SHP77 treated with DMSO at 0.1 percent for 48 hours (cell line): ENCODE measurements at places on chromosomes 4 and X.

GRCh38 chr4:100907465-100908454 lies 389.9 kb upstream of the EMCN start:
- no peak for DNase-seq

DNA sequence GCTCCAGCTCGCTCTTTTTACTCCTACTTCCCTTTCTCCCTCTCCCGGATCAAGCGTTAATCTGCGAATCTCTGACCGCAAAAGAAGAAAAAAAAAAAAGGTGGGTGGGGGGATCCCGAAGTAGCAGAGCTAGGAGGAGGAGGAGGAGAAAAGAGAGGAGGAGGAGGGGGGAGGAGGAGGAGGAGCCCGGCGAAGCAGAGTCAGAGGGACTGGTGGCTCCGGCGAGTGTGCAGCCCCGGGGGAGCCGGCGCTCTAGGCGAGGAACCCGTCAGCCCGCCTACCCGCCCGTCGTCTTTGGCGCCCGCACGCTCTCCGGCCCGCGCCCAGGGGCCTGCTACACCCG lies at the start of gene NHSL2:
Gene NHSL2 (plus strand): TSS at position 203 of the 343 bp plus-strand sequence.
- DNase-seq = no peak

DNA sequence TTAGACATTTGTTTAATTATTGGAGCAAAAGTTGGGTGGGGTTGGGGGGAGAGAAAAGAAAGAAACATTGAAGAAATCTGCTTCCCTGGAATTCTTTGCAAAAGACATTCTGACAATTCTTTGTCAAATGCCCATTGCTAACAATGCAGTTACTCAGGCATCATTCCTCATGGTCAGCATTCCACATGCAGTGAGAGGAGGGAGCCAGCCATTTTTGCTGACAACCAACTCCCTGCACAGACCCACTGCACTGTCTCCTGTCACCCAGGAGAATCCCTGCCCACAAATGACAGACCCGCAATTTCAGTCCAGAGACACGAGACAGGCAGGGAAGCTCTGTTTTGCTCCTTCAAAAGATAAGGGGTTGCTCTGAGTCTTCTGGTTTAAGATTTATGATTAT lies 985.1 kb upstream of the SLIT2 start:
- no peak for DNase-seq

- no peak for DNase-seq
These were observed 112.4 kb upstream of the CXCL13 start for GRCh38 chr4:77493120-77493752.

DNA sequence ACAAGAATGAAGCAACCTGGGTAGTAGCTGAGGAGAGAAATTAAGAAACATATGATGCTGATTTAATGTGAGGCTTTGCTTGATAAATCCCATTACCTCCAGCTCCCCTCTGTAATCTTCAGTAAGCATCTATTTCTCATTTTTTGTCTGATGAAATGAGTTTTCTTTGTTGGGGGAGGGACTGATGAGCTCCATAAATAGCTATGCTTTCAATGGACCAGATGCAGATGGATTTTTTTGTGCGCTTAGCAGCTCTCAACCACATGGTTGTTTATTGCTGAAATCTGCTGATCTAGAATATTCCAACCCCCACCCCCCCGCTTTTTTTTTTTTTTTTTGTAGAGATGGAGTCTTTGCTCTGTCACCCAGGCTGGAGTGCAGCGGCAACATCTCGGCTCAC lies 1082.0 kb downstream of the RAPGEF2 start:
- no peak for DNase-seq

GRCh38 chrX:119791437-119792231 lies at the start of gene RPL39:
TSS of gene RPL39 (minus strand) at chrX:119791630. CDS start at chrX:119791576, 54 bp downstream.
- peak; percentile 55 for DNase-seq

- no peak for DNase-seq
These were observed 582.3 kb upstream of the DIPK2B start for GRCh38 chrX:45783002-45783401.

DNA sequence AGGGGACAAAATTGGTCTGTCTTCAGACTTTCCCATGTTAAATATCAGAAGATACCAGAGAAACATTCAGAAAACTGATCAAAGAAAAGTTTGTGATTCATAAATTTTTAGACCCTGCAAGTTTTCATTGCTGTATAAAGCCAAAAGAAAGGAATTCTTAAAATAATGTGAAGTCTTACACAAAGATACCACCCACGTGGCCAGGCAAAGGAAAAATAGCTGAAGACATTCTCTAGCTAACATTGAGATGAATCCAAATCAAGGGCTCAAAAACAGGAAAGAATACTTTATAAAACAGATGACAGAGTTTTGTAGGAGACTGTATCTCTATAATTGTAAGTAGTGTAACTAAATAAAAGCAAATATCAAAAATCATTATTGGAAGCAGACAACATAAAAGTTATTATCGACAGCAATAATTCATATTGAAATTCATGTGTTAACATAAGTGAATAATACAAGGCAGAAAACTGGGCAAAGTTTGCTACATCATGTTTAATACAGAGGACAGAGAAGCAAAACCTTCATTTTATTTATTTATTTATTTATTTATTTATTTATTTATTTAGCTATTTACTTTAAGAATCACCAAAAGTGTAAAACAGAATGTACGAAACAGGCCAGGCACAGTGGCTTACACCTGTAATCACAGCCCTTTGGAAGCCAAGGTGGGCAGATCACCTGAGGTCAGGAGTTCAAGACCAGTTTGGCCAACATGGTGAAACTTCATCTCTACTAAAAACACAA lies 204.6 kb upstream of the SLIT2 start:
- no peak for DNase-seq

DNA sequence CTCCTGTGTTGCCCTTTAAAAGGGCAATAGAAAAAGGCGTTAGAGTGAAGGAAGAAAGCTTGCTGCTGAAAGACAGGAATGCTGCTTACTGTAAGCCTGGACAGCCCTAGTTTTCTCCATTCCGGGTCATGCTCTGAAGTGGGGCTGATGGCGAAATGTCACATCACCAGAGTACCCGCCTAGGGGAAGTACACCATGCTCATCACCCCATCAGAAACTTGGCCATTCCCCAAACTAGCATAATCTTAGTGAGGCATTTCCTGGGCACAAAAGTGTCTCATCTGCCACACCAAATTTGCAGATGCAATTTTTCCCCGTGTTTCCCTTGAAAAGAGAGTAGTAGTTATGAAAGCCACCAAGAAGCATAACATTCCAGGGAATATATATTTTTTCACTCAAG lies 47.8 kb upstream of the CAMK2D start:
- DNase-seq = no peak

DNA sequence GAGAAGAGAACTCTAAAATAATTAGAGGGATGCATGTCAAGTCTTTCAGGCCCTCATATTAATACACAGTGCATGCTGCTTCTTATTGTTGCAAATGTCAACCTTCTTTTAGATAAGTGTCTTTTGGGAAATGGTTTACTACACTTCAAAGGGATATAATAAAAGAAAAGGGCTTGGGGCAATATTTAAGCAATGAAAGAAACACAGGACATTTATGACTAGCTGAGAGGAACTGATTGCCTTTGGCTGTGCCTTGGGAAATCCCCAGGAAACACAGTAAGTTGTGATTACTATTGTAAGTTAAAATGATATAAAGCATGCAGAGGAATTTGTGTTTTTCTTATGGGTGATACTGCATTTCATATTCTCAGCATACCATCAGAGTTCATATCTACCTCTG lies 1036.2 kb upstream of the GRID2 start:
- DNase-seq = no peak

DNA sequence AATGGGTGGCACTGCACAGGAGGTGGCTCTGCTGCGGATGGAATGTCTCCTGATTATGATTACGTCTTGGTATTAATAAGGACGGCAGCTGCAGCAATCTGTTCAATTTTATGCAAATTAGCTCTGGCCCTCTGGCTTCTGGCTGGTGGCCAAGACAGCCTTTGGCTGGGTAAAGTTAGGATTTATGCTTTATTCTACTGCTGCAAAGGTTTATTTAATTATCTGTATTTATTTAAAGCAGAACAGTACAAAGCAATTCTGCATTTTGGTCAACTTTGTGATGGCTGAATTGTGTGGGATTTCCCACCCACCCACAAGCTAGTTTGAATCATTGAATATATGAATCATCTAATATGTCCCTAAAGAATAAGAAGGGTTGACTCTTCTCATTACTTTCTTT lies 745.6 kb upstream of the FAM241A start:
- peak; percentile 0 for DNase-seq

GRCh38 chr4:40530961-40531635 lies 98.6 kb downstream of the RBM47 start:
- no peak for DNase-seq

- no peak for DNase-seq
These were observed 36.6 kb upstream of the DDX53 start for GRCh38 chrX:22963196-22963595.

DNA sequence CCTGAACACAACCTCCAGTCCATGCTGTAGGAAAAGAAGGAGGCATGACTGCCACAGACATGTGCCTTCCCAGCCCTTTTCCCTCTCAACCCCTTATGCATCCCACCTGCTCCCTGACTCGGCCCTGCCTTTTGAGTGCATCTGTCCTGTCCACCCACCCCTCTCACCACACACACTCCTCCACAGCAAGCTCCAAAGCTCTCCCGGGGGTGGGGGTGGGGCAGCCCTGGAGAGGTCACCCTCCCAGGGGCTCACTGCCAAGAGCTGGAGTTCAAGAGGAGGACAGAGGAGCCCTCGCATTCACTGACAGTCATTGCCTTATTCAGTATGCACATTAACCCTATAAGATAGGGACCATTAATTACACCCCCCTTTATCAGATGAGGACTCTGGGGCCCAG lies 46.6 kb upstream of the MAMLD1 start:
- DNase-seq = no peak

DNA sequence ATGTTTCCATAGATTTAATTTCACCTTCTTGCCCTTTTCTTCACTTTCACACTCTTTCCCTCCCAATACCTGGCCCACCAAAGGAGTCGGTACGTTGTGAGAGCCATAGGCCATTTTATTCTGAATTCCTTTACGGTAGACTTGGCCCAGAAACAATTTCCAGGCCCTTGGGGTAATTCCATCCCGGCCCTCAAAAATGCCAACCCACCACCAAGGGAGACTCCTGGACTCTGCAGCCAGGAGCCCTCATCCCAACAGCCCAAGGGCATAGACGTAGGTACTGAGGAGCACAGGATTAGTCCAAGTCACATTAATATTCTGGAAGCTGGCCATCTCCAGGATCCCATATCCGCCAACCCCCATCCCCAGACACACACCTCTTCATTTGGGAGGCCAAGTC lies 102.9 kb downstream of the LIMCH1 start:
- no peak for DNase-seq

DNA sequence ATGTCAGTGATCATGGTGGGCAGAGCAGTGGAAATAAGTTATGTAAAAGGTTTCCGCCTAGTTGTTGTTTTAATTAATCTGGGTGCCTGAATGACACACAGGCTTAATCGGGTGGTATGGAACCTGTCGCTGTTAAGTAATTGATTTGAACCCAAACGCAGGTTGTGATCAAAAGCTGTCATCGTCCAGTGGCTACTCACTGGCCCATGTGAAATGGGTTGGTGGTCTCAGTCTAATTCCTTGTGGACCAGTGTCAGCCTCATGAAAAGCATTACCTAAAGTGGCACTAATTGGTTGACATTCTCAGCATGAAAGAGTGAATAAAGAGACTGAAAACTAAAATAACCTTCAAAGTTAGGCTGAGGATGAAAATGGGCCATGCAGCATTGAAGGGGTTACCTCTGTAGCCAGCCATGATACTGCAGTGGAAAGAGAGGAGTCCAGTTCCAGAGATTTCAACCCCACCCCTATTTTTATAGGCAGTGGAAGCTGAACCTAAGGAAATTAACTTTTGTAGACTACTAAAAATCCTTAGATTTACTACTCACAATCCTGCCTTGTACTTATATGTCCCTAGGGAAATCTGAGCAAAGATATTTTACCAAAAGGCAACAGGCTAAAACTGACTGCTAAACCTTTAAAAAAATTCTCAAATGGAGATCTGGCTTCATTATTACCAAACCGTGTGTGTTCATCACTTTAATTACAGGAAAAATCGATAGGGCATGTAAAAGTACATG lies 251.7 kb upstream of the TENM3 start:
- no peak for DNase-seq

DNA sequence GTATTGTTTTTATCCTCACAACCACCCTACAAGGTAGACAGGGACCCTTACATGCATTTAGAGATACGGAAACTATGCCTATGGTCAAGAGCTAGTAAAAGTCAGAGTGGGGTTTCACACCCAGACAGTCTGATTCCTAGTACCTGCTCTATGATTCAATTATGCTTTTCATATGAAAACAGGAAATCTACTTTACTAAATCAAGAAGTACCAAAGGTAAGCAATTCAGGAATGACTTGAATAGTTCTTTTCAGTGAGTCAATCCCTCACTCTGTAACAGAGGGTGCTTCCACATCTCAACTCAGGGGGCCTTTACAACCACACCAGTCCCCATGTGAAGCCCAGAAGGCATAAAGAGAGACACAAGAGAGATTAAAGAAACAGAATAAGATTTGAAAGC lies 191.4 kb downstream of the PPP3CA start:
- no peak for DNase-seq

- no peak for DNase-seq
These were observed 14.3 kb upstream of the HSD17B11 start for GRCh38 chr4:87405211-87405820.

DNA sequence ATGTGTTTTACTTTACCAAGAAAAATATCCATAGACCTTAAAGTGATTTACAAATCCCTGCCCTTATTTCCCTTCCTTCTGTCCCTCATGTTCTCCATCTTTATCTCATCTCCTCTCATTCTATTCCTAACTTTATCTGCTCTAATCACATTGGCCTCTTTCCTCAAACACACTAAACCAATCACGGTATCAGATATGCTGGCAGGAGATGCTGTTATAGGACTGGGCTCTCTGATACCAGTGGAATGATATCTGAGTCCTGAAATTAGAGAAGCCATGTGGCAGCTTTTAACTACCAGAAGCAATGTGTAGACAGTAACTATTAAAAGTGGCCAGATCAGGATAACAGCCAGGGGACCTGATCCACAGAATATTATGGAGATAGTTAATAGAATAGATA lies 49.9 kb upstream of the GIMD1 start:
- DNase-seq = no peak

DNA sequence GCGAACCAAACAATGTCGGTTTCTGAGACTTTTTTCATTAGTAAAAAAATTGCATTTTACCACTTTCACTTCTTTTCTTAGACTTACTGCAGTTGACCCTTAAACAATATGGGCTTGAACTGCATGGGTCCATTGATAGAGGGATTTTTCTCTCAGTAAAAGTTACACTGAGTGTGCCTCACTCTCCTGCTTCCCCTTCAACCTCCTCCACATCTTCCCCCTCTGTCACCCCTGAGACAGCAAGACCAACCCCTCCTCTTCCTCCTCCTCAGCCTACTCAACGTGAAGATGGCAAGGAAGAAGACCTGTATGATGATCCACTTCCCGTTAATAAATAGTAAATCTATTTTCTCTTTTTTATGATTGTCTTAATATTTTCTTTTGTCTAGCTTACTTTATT lies 43.4 kb downstream of the TEC start:
- no peak for DNase-seq

GRCh38 chr4:174579421-174579820 lies 57.1 kb upstream of the HPGD start:
- DNase-seq = no peak

- DNase-seq = no peak
These were observed 308.0 kb downstream of the DHRSX start for GRCh38 chrX:2192584-2193272.

- no peak for DNase-seq
These were observed 514.7 kb downstream of the PCDH7 start for GRCh38 chr4:31234901-31235300.
